ENCODE measurements at places on chromosomes 16 and 17. TPM values are rescaled to one million over a fixed set of nuclear protein-coding genes. Genes with fewer than 3 reads are reported as not detected.
A peak's percentile ranks its signal among the peaks of the same experiment; 100 is the strongest.

- DNase-seq = no peak
- H3K27ac ChIP-seq = no peak overlapping the region
- peaks cover 34% of the 10 kb centered on the region for H3K4me1 ChIP-seq
- no peaks in the 10 kb centered on the region for H3K36me3 ChIP-seq
Measured at GRCh38 chr17:66426397-66427033, 124.1 kb downstream of the PRKCA start.

- no peak overlapping the region for H3K27ac ChIP-seq
- H3K4me1 ChIP-seq = peaks cover 32% of the 10 kb centered on the region
Measured at GRCh38 chr16:56515665-56516064, 4.2 kb downstream of the BBS2 start.

- H3K27ac ChIP-seq = peak overlapping the region; percentile 31
- H3K36me3 ChIP-seq = peaks cover 4% of the 10 kb centered on the region
- peak overlapping the region; percentile 23 for H3K4me3 ChIP-seq
- peaks cover 10% of the 10 kb centered on the region for H3K4me1 ChIP-seq
- H3K27me3 ChIP-seq = peaks cover 12% of the 10 kb centered on the region
- DNase-seq = no peak
Measured at GRCh38 chr17:7019839-7020519, 2.9 kb upstream of the BCL6B start.

- H3K27me3 ChIP-seq = no peaks in the 10 kb centered on the region
- no peaks in the 10 kb centered on the region for H3K4me1 ChIP-seq
- H3K36me3 ChIP-seq = peaks cover 13% of the 10 kb centered on the region
- no peak overlapping the region for H3K27ac ChIP-seq
Measured at GRCh38 chr17:74807925-74808324, 31.8 kb upstream of the NAT9 start.

- no peaks in the 10 kb centered on the region for H3K36me3 ChIP-seq
- H3K27me3 ChIP-seq = no peaks in the 10 kb centered on the region
- DNase-seq = no peak
- no peak overlapping the region for H3K4me3 ChIP-seq
Measured at GRCh38 chr16:79045191-79045590, 555.3 kb downstream of the MAF start.

HNF1B gene
- polyA plus RNA-seq = not detected

TAT gene
- 0.14 TPM for polyA plus RNA-seq

SMIM36 gene
- polyA plus RNA-seq = not detected
